Fibroblast of upper back skin (primary cell): ENCODE measurements at places on chromosomes 2 and 18.

DNA sequence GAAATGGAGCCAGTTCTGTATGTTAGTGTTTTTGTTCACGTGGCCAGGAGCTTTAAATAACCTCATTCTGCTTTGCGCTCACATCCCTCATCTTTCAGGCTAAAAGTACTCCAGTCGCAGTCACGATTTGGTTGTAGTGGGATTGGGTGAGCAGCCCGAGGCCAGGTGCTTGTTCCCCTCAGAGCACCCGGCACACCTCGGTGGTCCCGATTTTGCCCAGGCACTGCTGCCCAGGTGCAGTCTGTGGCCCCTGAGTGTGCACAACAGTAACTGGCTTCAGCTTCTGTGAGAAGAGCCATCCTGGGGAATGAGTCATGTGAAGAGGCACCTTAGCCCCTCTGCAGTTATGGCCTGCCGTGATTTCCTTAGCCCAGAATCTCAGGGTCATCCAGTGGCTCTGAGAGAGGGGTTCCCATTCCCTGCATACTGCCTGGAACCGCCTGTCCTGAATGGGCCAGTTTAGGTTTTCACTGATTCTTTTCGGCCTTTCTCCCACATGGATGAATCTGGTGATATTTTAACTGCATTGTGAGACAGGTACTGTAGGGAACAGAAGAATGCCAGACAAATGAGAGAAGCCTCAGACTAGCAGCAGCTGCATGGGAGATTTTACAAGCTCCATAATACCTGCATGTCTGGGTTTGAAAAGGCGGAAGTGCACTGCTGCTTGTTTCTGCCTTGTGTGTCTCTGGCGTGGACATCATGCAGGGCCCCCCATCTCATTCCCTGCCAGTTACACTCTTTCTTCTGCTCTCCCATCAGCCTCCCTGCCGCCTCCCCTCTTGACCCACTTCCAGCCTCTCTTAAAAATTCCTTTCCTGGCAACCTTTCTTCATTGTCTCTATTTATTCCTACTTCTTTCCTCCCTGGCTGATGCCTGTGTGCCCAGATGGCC lies 33.5 kb downstream of the IMPA2 start:
- DNase-seq, result no peak

- DNase-seq, result no peak
Observed at GRCh38 chr2:99607454-99607853, 117.6 kb upstream of the REV1 start.

DNA sequence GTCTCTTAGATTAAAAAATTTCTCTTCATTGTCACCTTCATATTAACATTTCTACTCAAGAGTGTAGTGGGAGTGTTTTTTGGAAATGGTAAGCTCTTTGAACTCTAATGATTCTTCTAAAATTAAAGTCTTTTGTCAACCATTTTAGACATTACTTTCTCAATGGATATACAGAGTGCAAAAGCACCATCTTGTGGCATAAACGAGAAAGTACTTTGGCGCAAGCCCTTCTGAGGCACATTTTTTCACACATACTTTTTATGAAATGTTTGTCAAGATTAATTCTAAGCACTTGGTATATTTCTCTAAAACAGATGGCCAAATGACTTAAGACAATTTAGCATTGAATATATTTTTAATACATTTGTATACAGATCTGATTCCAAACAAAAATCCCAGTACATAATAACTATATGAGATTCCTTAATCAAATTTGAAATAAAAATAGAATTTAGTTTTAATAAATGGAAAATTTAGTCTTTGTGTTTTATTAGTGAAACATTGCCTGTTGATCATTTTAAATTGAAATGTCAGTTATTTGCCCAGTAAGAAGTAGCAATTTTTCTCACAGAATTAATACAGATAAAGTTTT lies 63.3 kb upstream of the GALNT5 start:
- DNase-seq, result peak; percentile 71

DNA sequence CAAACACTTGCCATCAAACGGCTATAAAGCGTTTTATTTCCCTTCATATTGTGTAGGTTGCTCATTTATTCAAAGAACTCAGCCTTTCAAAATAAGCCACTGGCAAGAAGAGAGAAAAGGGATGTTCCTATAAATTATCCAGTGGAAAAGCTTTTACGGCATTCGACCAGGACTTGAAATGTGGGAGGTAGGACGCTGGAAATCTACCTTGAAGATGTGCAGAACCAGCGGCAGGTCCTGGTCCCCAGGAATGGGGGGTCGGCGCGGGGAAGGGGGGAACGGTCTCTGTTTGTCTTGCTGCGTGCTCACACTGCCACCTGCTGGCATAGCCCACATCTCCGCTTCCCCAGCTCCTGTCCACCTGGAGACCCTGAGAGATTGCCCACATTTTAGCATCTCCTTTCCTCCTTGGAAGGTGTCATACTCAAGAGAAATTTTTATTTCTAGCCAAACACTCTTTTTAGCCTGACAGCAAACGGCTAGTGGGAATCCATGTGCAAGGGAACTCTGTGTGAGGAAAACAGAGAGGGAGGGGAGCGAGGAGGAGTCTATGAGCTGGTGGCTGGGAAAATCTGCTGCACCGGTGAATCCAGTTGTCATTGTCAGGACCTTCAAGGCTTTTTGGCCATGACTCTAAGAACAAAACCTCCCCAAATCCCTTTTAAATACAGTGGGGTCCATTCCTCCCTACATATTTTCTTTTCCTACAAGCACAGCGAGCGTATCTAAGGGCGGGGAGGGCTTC lies 349.0 kb upstream of the PKDCC start:
- no peak for DNase-seq

DNA sequence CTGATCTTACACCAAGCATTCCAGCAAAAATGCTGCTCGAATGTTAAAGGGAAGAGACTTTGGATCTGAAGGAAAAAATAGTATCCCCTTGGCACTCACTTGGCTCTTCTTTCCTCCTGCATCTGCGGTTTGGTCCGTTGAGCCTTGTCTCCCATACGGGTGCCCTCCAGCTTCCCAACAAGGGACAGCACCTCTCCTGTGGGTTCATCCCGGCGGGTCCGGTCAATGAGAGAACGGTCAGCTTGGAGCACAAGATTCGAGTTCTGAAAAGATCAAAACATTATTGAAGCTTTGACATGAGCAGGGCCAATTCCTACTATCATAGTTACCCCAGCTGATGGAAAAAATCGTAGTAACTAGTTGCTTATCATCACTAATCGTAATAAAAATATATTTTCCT lies 740 bp downstream of the SNRNP200 start:
- DNase-seq, result no peak

- DNase-seq, result no peak
Observed at GRCh38 chr2:6398421-6398820, 467.3 kb downstream of the CMPK2 start.

GRCh38 chr2:231900486-231900942 lies 25.7 kb downstream of the NPPC start:
- DNase-seq, result peak; percentile 44

DNA sequence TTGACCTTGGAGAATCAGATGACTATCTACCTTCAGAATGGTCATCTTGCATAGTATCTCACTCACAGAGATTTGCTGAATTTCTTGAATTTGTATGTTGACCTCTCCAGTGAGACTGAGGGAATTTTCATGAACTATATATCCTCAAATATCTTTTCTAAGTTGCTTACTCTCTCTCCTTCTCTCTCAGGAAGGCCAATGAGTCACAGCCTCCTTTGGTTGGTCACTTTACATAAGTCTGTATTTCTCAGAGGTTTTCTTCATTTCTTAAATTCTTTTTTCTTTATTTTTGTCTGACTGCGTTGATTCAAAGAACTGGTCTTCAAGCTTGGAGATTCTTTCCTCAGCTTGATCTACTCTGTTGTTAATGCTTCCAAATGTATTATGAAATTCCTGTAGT lies 51.7 kb downstream of the VIT start:
- no peak for DNase-seq

DNA sequence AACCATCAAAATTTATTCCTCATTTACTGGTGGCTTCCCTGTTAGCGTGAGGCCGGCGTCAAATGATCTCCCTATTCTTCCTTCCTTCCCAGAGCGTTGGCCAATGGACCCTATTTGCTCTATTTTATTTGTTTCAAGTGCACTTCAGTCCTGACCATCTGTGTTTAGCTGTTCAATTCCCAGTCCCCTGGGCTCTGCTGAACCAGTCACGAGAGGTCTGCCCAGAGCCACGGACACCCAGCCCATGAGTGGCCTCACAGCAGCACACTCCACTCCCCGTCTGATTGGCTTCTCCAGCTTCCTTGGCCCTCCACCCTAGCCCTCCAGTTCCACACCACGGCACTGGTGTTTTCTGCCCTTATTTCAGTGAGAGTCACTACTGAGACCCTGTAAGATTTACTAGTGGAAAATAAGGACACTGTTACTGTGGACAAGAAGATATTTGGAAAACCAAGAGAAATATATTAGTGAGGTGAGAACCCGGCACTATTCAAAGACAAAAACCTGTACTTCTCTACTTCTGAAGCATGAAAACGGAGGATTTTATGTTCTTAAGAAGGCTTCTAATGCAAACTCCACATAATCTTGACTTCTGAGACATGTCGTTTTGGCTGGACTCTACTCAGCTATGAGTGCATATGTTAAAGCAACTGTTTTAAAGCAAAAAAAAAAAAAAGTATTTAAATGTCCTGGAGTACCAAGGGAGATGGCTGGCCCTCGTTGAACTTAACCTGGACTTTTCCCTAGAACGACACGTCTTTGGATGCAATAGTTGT lies 86.6 kb downstream of the COL6A3 start:
- DNase-seq, result no peak

- DNase-seq, result no peak
Observed at GRCh38 chr2:141820893-141821292, 309.9 kb downstream of the LRP1B start.

GRCh38 chr2:75342504-75343175 lies 143.3 kb upstream of the TACR1 start:
- DNase-seq, result no peak

DNA sequence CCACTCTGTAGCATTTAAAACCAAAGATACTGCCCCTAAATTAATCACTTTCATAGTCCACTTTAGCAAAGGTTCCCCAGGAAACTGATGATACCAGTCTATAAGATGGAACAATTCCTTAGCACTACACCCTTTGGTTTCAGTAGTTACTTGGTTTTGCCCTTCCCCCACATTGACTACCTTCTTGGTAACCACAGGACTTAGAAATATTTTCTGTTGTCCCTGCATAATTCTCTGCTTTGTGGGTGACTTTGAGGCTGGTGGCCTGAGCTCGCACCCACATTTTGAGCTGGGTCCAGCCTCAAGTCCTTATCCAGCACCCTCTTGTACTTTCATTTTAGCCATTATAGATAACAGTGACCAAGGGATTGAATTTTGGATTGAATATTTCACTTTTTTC lies 23.1 kb downstream of the ELP2 start:
- DNase-seq, result peak; percentile 53

DNA sequence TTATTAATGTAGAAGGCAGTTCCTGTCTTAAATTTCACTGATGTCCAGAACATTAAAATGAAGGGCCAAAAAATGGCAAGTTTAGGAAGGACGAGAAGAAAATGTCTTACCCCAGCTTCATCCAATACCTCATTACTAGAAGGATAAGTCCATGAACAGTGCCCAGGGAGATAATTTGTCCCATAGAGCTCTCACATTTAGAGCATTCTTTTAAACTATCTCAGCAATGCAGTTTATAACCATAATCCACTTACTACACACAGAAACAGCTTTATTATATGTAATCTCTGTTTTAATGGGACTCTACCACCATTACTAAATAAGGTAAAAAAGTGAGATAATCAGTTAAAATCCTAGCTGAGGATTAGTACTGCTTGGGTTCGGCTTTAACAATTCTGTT lies 142.5 kb downstream of the PARD3B start:
- DNase-seq, result peak; percentile 6

GRCh38 chr2:128300151-128301020 lies 18.3 kb downstream of the HS6ST1 start:
- DNase-seq, result no peak

DNA sequence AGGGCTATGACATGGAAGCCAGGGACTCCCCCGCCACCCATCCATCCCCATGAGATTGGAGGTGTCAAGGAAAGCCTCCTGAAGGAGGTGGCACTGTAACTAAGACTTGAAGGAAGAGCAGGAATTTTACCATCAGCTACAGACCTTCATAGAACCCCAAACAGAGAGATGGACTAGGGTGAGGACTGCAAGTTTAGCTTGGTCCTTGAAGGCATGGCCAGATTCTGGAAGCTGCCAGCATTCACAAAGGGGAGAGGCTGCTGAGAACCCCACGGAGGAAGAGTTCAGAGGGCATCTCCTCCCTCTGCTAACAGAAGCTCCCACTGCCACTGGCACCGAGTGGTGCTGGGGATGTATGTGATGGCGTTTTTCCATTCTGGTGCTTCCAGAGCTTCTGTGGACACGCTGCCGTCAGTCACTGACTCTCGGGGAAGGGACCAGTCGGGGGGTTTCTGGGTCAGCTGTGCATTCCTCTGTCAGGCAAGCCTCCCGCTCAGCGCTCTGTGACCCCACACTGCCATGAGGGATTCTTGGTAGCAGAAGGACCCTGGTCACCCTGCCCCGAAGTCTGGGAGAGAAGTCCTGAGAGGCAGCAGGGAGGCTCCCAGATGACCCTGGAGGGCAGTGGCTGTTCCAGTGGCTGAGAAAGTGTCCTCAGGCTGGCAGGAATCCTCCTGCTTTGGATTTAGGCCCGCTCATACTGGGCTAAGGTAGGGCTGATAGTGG lies 18.1 kb downstream of the TMEM185B start:
- DNase-seq, result no peak

DNA sequence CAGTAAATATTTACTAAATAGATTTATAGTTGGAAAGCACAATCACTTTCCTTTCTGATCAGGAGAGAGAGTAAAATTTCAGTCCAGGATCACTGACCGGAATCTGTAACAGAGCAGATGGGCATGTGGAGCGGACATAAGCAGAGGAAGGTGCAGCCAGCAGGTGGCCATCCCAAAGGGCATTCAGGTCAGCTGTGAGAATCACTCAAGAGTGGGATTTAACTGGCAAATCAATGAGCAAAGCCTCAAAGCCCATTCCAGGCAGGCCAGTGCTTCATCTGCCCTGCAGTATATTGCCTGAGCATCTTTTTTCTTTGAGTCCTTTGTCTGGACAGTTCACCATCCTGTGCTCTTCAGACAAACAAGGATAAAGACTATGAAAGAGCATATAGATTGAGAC lies 166.4 kb upstream of the SLC14A2 start:
- DNase-seq, result no peak

GRCh38 chr18:13159579-13159978 lies 59.0 kb upstream of the LDLRAD4 start:
- peak; percentile 71 for DNase-seq

- no peak for DNase-seq
Observed at GRCh38 chr2:213066443-213066743, 85.0 kb downstream of the IKZF2 start.
